ENCODE measurements at places on chromosomes 12 and 14.

GRCh38 chr14:99718031-99718810, 34.1 kb downstream of the CYP46A1 start:
- no peak for DNase-seq

DNA sequence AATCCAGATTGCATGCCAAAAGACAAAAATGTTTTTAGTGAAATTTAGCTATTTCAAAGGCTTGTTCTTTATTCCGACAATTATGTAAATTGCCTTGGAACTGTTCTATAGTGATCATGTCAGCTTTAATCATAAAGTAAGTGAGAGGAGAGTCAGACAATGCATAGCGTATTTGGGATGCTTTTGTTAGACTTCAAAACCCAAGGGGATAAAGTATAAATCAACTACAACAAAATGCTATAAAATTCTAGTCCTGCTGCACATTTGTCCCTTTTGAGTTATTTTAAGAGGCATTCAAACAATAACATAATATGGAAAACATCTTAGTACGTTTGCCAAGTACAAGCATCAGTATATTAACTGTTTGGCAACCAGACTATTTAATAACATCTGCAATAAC, 11.3 kb downstream of the RTRAF start:
- no peak for DNase-seq

GRCh38 chr14:60064491-60065072, 27.1 kb upstream of the PCNX4 start:
- no peak for DNase-seq

- DNase-seq = no peak
Measured at GRCh38 chr12:87870061-87870460, 159.1 kb downstream of the C12orf50 start.

DNA sequence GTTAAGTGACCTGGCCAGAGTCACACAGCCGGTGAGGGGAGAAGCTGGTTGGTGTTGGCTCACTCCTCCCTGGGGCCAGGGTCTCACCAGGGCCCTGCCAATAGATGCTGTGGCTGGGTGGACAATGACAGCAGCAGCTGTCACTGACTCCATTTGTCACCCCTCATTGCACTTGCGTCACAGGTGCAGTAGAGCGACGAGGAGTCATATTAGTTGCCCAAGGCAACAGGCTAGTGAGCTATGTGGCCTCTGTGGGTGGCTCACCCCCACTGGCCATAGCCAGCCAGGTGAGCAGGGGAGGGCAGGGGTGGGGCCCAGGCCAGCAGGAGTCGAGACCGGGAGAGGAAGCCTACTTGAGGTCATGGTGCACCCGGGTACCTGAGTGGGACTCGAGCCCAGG, 9.7 kb downstream of the SLC25A47 start:
- DNase-seq = no peak

GRCh38 chr12:91877022-91877421, 268.6 kb downstream of the BTG1 start:
- peak; percentile 66 for DNase-seq

- DNase-seq = no peak
Measured at GRCh38 chr12:121467638-121468498, 68.0 kb downstream of the RNF34 start.

DNA sequence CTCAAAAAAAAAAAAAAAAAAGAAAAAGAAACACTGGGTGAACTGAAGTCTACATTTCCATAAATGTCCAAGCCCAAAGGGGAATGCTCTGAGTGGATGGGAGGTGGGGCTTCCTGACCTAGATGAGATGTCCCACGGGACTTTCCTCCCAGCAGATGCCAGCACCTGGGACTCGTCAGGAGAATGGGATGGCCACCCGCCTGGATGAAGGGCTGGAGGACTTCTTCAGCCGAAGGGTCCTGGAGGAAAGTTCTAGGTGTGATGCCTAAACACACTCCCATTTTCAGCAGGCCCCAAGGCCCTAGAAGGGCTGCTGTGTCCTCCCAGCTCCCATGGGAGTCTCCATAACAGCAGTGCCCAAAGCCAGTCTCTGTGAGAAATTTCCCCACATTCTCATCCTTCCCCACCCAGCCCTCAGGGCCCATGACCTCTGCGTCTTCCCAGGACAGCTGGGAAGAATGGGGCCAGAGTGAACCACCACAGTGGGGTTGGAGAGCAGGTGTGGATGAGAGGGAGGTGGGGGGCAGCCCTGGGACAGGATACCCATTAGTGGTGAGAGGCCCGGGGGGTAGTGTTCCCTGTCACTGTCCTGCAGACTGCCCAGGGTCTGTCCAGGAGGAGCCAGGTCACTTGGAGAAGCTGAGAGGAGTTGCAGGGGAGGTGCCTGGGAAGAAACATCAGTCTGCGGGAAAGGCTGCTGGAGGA, 7.1 kb upstream of the CPNE6 start:
- DNase-seq = no peak

GRCh38 chr14:54754623-54755386, 147.8 kb downstream of the GCH1 start:
- no peak for DNase-seq

GRCh38 chr12:49548822-49549648, 10.2 kb downstream of the KCNH3 start:
- no peak for DNase-seq

- no peak for DNase-seq
Measured at GRCh38 chr12:93780101-93780641, 103.0 kb downstream of the CRADD start.

DNA sequence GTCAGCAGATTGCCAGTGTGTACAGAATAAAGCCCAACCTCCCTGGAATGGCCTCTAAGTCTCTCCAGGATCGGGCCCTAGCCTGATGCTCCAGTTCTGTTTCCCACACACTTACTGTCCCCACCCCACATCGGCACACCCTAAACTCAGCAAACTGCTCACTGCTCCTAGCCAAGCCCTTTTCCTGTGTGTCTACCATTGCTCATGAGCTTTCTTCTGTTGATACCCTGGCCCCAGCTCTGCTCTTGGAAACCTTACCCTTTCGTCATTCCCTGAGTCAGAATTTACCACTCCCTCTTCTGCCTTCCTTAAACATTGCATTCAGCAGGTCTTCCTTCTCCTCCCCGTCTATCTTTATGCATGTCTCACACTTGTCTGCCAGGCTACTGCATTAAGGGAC, 158.9 kb downstream of the TMX1 start:
- DNase-seq = no peak

- no peak for DNase-seq
Measured at GRCh38 chr14:95164506-95164905, 7.2 kb upstream of the DICER1 start.

DNA sequence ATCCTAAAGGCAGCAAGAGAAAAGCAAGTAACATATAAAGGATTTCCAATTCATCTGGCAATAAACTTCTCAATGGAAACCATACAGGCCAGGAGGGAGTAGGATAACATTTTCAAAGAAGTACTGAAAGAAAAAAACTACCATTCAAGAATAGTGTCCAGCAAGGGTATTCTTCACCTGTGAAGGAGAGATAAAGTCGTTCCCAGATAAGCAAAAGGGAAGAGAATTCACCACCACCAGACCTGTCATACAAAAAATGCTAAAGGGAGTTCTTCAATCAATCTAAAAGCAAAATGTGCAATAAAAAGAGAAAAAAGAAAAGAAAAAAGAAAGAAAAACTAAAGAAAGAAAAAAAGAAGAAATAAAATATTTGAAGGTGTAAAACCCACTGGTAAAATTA, 228.9 kb upstream of the AMIGO2 start:
- DNase-seq = no peak

GRCh38 chr14:80754696-80755095, 186.8 kb downstream of the CEP128 start:
- DNase-seq = no peak

GRCh38 chr12:89618113-89618862, 90.3 kb downstream of the ATP2B1 start:
- no peak for DNase-seq

- no peak for DNase-seq
Measured at GRCh38 chr14:68851078-68851477, 58.2 kb upstream of the ZFP36L1 start.

- DNase-seq = no peak
Measured at GRCh38 chr12:75564398-75564797, 53.0 kb upstream of the KRR1 start.

GRCh38 chr14:77508249-77508648, 9.6 kb upstream of the ISM2 start:
- DNase-seq = no peak

- no peak for DNase-seq
Measured at GRCh38 chr12:49767333-49767732, 26.0 kb downstream of the TMBIM6 start.

GRCh38 chr14:75101491-75101890, 25.4 kb downstream of the NEK9 start:
- no peak for DNase-seq
